Smooth muscle cell of the brain vasculature (primary cell): ENCODE measurements at places on chromosomes 11 and 22.

- DNase-seq, result no peak
Observed at GRCh38 chr11:86993031-86993430, 37.8 kb upstream of the FZD4 start.

- DNase-seq, result no peak
Observed at GRCh38 chr11:47340980-47341775, 11.3 kb downstream of the MYBPC3 start.

- no peak for DNase-seq
Observed at GRCh38 chr22:45754822-45755221, 83.2 kb downstream of the ATXN10 start.

DNA sequence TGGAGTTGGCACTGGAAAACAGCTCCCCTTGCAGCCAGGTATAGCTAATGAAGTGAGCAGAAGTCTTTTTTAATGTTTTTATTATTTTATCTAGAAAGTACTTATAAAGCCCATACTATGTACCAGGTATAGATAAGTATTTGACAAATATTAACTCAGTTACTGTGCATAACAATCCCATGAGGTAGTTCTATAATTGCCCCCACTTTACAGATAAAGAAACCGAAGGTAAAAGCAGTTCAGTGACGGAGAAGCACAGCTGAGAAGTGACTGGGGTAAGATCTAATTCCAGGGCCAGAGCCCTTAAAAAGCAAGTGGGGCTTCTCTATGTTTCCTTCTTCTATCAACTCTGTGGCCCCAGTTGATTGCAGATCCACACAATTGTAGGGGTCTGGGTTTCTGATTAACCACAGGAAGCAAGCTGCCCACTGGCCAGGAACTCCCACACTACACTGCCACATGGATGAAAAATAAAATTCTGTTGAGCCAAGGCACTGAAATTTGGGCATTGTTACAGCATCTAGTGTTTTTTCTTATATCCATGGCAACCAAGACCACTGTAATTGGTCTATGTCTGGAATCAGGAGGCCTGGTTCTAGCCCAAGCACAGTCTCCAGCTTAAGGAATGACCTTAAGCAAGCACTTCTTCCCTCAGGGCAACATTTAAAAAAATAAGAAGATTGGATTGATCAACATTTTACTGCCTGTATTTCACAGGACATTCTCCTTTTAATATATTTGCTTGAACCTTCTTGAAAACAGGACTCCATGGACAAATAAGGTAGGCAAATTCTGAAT, 55.3 kb upstream of the TEAD1 start:
- no peak for DNase-seq

- DNase-seq, result no peak
Observed at GRCh38 chr11:71221821-71222220, 30.6 kb downstream of the SHANK2 start.

DNA sequence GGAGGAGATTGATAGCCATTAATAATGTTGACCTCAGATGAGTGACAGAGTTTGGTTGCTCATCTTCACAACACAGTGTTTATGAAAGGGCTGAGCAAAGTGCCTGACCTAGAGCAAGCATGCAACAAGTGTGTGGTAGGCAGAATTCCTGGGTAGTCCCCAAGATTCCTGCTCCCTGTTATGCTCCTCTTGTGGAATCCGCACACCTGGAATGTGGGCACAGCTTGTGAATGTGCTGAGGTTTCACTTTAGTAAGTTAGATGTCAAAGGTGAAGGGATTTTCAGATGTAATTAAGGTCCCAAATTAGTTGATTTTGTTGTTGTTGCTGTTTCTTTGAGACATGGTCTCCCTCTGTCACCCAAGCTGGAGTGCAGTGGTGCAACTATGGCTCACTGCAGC, 20.7 kb upstream of the SPON1 start:
- no peak for DNase-seq

DNA sequence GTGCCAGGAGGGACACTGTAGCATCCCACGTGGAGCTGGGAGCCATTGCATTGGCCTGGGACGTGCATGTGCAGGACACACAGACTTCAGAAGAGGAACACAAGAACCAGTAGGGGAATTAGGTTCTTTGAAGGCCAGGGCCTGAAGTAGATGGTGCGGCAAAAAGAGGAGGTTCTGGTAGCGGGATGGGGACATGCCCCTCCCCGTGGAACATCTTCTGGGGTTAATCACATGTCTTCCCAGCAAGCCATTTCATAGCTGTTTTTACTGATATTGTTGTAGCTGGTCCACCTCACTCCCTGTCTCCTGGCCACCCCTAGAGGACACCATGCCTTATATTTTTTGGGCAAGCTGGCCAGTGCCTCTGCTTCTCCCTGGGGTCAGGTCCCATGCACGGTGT, 74.3 kb downstream of the SCN3B start:
- no peak for DNase-seq

DNA sequence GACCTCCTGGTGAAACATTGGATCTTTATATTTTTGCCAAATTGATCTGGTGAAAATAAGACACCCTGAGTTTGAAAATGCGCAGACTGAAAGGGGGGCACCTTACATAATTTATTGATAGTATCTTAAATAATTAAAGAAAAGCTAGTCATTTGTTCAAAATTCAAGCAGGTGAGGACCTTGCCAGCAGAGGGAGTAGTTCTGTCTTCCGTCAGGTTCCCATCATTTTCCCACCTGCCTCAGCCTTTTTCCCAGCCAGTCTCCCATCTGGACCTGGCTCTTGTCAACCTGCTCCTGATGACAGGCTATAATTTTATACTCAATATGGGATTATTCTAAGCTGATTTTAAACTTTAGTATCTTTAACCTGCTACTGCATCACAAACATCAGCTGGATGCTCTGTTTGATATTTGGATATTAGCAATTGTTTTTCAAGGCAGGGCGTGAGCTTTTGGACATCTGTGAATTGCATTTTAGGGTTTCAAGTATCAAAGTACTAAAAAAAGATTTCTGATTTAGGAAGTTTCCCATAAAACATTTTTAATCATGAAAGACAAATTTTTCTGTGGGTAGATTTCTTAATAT, 132.0 kb downstream of the ELP4 start:
- peak; percentile 3 for DNase-seq

DNA sequence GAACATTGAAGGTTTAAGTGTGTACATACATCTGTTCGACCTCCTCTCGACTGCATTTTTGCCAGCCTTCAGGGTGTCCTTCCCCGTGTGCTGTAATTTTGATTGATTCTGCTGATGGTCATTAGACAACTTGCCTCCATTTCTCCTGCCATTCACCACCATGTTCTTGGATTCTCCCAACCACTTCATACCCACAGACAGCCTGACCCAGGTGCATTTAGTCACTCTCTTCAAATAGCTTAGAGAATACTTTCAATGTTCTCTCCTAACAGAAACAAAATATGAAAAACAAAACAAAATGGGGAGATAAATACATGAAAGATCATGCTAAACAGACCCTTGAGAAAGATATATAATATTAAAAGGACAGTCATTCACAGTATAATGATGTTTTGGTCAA, 23.2 kb downstream of the KMT5B start:
- DNase-seq, result no peak

- no peak for DNase-seq
Observed at GRCh38 chr11:14114269-14114668, 151.7 kb downstream of the SPON1 start.

DNA sequence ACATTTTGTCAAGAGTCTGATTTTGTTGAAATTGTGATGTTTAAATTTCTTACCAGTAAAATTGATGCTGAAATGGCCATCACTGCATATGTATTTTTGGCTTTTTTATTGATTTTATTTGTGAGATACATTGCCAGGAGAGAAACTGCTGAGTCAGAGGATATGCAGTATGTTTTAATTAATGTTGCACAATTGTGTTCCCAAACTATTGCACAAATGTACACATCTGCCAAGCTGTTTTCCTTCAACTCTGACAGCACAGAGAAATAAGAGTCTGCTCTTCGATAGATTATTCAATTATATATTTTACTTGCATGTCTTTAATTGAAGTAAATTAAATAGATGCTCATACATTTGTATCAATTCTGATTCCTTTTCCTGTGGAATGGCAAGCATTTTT, 640.2 kb upstream of the LUZP2 start:
- no peak for DNase-seq

DNA sequence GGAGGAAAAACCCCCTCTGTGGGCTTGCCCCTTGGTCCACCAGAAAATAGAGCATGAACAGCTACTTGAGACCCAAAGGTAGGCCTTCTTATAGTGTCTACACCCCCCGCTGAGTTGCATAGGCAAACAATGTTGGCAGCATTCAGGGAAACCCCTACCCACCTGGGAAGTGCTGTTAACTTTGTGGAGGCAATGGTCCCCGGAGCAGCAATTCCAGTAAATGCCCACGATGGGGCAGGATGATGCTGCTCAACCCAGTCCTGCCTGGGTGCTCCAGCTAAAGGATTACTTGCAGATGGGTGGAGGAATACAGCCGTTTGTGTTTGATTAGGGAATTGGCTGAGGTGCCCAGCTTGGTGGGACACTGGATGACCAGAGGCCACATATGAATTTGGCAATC, 381.3 kb upstream of the ANO5 start:
- DNase-seq, result no peak

- no peak for DNase-seq
Observed at GRCh38 chr11:17163291-17163690, 44.5 kb downstream of the PIK3C2A start.

- no peak for DNase-seq
Observed at GRCh38 chr11:130769782-130770535, 146.3 kb downstream of the SNX19 start.

DNA sequence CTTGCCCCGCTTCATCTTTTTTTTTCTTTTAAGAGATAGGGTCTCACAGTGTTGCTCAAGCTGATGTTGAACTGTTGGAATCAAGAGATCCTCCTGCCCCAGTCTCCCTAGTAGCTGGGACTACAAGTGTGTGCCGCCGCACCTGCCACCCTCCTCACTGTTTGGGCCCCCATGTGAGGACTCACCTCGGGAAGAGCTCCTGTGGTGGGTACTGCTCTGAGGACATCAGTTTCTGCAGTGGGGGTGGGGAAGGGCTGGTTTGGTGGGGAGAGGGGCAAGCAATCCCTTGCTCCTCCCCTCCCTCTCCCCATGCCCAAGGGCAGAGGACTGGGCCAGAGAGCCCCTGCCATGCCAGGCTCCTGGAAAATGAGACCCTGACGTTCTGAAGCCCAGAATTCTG, 1.5 kb upstream of the SLC16A8 start:
- no peak for DNase-seq

- no peak for DNase-seq
Observed at GRCh38 chr11:71450939-71451338, 2.1 kb upstream of the NADSYN1 start.

DNA sequence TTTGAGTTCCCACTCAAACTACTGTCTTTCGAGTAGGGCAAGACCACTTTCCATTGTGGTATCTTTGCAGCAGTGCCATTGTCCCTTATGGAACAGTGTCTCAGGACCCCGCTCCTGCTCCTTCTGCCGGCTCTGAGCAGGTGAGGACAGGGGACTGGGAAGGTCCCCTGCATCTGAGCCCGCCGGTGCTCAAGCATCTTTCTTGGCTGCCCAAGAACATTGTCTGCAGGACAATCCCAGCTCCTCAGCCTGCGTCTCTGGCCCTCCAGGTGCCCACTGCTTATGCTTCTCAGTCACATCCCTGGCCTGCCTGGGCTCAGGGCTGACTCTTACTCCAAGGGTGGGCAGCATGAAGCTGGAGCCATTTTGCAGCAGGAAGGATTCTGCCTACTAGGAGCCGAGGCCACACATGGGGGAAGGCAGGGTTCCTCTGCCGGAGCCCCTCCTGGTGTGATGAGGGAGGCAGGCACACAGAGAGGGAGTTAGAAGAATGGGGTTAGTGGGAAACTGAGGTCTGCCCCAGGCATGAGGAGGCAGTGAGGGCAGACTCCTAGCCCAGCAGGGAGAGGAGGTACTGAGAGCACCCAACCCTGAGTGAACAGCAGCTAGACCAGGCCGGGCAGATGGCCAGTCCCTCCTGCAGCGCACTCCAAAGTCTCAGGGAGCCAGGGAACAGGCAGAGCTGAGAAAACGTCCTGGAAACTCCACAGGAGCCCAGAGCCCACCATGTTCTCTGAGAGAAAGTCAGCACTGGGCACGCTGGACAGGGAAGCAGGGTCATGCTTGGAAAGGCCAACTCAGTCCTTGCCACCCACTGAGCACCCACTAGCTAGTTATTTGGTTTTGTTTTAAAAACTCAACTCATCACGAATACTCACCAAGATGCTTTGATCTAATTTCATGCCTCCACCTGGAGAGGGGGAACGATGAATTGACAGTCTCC, 7.5 kb upstream of the PPARA start:
- DNase-seq, result no peak

DNA sequence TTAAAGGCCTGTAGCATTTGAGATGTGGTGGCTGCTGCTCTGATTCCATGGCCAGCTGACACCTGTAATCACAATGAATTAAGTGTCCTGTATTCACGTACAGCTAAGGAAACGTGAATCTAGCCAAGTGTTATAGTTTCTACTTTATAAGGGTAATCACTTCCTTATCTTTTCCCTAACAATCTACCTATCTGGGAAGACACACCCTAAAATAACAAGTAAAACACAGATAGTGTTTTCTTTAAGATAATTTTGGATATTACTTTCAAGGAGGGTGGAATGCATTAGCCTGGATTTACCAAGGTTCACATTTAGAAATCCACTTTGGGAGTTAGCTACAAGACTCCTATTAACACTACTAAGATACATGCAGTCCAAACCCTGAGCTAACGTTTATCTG, 11.5 kb downstream of the CDON start:
- no peak for DNase-seq

- DNase-seq, result peak; percentile 63
Observed at GRCh38 chr22:42743501-42743991, 22.9 kb upstream of the A4GALT start.

DNA sequence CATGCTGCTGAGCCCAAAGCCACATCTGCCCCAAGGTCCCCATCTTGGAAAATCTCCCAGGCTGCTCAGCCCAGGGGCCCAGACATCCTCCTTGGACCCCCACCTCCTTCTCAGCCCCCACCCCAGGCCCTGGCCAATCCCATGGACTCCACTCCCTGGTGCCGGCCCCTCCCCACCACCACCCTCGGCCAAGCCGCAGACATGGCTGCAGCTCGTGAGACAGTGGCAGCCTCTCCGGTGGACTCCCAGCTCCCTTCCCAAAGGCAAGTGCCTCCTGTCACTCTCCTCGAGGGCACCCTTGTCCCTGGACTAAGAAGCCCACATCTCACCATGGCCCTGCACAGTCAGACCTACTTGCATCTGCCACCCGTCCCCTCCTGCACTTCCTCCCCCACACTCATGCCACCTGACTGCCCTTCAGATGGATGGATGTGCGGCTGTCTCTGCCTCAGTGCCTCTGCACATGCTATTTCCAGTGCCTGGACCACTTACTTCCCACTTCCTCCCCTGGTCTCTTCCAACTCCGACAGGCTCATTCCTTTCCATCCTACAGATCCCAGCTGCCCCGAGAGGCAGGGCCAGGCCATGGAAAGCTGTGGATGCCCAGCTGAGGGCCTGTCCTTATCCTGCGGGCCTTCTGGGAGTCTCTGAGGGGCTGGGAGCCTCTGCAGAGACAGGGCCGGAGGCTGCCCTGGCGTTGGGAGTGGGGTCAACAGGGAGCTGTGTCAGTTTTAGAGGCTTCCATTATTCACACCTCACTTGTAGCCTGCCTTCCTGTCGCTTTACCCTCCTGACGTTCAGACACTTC, 25.5 kb upstream of the RFPL3 start:
- DNase-seq, result no peak

- no peak for DNase-seq
Observed at GRCh38 chr22:19429950-19430889, 1.3 kb downstream of the HIRA start.
